ENCODE measurements at places on chromosomes 16 and 17.

- DNase-seq = no peak
Measured at GRCh38 chr17:63138713-63139112, 172.7 kb downstream of the TANC2 start.

DNA sequence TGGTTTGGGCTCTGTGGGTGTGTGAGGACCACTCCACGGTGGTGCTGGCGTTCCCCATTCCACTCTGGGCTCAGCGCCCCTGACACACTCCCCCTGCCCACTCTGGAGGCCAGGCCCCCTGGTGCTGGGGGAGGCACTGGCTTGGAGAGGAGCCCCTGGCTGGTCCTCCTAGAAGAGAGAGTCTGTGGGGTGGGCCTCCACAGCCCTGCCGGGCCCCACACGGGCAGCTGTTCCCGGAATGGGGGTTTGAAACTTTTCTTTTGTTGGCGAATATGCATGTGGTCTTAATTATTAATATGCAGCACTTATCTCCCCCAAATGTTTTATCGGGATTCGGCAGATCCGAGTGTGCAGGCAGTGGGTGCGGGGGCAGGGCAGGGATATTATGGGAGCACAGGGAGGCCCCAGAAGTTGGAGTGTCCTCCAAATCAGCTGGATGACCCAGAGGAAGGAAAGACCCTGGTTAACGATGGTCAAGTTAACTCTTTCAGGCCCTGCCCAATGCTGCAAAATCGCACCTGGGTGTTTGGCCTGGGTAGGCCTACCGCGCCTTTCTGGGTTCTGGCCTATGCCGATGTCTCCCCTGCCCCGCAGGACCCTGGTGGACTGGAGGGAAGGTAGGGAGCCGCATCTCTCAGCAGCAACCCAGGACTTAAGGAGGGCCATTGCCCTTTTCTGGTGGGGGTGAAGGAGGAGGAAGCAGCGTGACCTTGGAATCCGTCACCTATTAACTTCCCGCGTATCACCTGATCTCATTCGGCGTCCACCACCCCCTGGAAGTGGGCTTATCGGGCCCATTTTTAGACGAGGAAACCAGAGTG is 36.0 kb downstream of the TMEM235 start:
- no peak for DNase-seq

DNA sequence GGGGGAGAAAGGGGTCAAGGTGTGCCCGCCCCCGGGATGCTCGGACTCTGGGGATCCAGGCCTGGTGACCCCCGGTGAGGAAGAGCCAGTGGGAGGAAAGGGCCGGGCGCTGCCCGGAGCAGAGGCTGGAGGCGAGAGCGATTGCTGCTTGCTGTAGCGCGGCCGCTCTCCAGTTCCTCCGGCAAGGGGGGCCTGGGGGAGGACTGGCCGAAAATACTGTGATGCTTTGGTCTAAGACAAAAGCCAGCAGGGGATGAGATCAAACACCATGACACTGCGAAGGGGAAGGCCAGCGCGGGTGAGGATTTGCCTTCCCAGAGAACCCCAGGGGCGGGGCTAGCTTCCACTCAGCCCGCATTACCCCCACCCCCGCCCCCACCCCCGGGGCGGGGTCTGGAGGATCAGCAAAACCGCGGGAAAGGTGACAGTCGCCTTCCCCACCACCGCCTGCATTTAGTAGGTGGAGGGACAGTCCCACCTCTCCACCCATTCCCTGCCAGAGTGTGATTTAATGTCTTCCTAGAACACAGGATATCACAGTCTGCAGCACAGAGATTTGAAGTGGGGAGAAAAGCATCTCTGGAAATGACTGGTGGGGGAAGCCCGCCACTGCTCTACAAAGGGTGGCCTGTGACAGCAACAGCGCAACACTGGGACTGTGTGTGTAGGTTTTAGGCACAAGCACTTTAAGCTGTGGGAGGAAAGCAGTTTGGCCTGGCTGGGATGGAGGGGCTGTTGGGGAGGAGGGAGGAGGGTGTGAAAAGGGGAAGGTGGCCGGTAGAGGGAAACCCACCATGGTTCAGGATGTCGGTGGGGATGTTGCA is 25.7 kb downstream of the MRC2 start:
- peak; percentile 96 for DNase-seq

- DNase-seq = no peak
Measured at GRCh38 chr17:19940722-19941464, 36.7 kb downstream of the AKAP10 start.

DNA sequence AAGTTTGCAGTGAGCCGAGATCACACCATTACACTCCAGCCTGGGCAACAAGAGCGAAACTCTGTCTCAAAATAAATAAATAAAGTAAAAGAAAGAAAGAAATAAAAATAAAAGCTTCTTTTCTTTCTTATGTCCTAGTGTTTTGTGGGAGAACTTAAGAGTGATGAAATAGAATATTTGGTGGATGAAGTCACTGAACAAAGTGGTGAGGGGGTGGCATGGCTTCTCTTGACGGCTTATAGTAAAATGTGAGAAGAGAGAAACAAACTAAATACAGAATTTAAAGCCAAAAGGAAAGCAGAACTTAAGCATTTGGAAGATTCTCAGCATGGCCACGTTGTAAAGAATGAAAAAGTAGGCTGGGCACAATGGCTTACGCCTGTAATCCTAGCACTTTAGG is 15.3 kb downstream of the SGF29 start:
- DNase-seq = no peak

DNA sequence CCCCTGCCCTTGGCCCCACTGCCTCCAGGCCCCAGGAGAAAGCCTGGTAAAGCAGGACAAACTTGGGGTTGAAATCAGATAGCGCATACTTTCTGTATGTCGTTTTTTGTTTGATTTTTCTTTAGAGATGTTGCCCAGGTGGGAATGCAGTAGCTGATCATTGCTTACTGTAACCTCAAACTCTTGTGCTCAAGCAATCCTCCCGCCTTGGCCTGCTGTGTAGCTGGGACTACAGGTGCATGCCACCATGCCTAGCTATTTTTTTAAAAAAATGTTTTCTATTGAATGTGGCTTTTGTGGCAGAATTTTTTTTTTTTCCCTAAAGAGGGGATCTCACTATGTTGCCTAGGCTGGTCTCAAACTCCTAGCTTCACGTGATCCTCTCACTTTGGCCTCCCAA is 11.1 kb upstream of the CCL5 start:
- DNase-seq = no peak

GRCh38 chr17:45369421-45369820 is 52.6 kb upstream of the MAP3K14 start:
- DNase-seq = no peak

GRCh38 chr16:87358696-87359095 is 24.9 kb downstream of the FBXO31 start:
- DNase-seq = no peak

GRCh38 chr17:1714980-1715802 is 5.0 kb upstream of the TLCD2 start:
- peak; percentile 66 for DNase-seq

Data from activated naive CD8-positive, alpha-beta T cell treated with anti-CD3 and anti-CD28 coated beads for 36 hours (primary cell).